ENCODE measurements at places on chromosomes 6 and 20.

- DNase-seq: no peak
Measured at GRCh38 chr6:7897461-7898192, 13.0 kb downstream of the TXNDC5 start.

GRCh38 chr6:39422238-39422637 is 99.7 kb upstream of the KCNK16 start:
- no peak for DNase-seq

- no peak for DNase-seq
Measured at GRCh38 chr6:30483677-30484279, 5.5 kb upstream of the HLA-E start.

DNA sequence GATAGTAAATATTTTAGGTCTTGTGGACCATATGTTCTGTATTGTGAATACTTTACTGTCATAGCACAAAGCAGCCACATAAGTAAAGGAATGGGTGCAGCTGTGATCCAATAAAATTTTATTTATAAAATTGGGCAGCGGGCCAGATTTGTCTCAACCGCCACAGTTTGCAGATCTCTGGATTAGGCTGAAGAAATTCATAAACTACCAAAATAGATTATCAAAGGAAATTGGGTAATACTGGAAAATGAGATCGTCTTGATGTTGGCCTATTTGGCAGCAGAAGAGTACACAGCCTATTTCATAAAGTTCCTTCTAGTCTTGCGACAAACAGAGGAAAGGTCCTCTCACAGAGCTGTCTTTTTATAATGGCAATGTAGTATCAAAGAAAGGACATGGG is 69.8 kb downstream of the DZANK1 start:
- no peak for DNase-seq

- no peak for DNase-seq
Measured at GRCh38 chr6:14763139-14763538, 482.7 kb upstream of the JARID2 start.

DNA sequence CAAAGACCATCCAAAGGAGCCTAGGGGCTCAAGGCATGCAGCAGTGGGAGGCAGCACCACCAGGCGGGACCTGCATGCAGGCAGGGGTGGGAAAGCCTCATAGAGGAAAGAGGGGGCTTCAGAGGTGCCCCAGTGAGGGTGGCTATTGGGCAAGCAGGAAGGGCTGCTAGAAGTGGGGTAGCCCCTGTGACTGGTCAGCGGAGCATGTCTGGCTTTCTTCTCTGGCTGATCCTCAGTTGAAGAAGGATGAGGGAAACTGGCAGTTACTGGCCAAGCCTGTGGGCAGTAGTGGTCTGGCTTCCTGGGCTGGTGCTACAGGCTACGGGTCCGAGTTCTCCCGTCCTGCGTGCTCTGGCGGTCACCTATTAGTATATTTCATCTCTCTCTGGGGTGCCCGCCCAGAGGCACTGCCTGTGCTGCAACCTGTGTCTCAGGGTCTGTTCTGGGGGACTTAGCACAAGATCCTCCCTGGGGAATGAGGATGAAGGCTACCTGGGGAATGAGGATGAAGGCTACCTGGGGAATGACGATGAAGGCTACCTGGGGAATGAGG is 35.9 kb upstream of the CST7 start:
- DNase-seq: no peak

DNA sequence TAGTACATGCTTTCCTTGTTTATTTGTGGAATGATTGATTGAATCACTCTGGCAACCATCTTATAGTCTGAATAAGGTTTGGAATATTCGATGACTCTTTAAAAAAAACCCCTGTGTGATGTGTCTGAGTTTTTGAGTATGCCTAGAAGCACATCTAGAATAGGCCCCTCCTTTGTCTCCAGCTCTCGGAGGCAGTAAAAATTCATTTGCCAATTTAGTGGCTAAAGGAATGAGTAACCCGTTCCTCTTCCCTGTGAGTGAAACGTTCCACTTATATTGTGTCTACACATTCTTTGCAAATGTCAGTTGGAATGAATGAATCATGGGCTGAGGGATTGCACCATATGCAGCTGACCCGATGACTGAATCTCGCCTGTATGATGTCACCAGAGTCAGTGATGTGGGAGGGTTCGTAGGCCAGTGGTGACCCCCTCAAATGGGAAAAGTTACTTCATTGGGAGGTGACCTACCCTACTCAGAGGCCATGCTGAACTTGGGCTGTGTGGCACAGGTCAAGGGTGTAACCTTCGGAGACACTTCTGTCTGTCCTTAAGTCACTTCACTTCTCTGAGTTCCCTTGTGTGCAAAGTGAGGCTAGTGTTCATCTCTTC is 21.6 kb downstream of the MOCS3 start:
- DNase-seq: no peak

DNA sequence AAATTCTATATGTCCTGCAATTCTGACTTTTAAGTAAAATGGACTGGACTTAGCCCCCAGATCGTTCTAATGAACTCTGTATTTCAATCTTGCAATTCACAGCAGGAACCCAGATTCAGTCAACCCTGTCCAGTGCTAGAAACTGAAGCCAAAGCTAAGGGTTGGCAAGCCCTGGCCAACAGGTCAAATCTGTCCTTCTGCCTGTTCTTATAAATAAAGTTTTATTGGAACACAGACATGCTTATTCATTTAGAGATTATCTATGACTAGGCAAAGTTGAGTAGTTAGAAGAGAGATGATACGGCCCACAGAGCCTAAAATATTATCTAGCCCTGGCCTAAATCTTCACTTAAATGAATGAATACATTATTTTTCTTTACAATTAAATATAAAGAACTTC is 339.2 kb upstream of the JARID2 start:
- no peak for DNase-seq

DNA sequence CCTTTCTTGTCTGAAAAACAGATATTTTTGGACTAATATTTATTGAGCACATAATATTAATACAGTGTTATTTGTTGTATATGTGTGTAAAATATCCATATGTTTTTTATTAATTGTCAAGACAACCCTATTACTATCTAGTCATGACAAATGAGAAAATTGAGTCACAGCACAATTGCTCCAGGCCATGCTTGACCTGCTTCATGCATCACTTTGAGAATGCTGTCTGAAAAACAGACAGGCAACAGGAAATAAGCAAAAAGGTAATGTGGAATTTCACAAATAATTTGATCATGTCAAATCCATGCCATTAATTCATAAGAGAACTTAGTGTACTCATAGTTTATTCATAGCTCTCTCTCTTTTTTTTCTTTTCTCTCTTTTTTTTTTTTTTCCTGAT is 246.5 kb downstream of the RIMS1 start:
- no peak for DNase-seq

GRCh38 chr20:7411075-7411474 is 529.2 kb downstream of the HAO1 start:
- DNase-seq: no peak

- DNase-seq: no peak
Measured at GRCh38 chr6:51892750-51893149, 194.7 kb downstream of the PKHD1 start.
